ENCODE measurements at places on chromosomes 5 and 9.

- no peak for DNase-seq
These were observed 135.6 kb downstream of the C9orf50 start for GRCh38 chr9:129485145-129485774.

- DNase-seq, result no peak
These were observed 63.3 kb downstream of the RGS3 start for GRCh38 chr9:113526841-113527240.

DNA sequence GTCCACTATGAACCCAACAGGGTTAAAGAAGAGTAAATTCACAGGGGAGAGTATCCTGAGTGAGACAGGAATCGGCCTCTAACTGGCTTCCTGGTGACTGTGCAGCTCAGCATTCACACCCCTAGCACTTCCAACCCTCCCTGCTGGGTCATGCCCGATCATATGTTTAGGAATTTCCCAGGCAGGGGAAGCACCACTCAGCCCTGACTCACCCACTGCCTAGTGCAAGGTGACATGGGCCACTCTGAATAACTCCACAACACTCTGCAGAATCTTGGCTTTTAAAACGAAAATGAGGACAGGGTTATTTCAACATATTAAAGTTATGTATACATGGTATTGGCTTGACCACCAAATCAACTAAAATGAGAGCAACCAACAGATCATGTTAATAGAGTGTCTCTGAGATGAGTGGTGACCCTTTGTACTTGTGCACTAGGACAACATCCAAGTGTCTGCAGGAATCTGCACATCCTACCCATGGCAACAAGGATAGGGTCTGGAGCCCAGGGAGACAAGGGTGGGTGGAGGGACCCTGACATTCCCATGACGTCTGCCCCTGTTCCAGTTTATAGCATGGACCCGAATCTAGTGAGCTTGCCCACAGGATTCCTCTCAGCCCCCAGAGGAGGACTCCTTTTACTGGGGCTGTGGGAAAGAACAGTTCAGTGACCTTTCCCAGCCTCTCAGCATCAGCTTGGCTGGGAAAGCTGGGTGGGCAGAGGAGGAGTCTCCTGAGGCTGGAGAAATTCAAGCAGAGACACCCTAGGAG lies 485.8 kb downstream of the SEMA5A start:
- DNase-seq, result no peak

DNA sequence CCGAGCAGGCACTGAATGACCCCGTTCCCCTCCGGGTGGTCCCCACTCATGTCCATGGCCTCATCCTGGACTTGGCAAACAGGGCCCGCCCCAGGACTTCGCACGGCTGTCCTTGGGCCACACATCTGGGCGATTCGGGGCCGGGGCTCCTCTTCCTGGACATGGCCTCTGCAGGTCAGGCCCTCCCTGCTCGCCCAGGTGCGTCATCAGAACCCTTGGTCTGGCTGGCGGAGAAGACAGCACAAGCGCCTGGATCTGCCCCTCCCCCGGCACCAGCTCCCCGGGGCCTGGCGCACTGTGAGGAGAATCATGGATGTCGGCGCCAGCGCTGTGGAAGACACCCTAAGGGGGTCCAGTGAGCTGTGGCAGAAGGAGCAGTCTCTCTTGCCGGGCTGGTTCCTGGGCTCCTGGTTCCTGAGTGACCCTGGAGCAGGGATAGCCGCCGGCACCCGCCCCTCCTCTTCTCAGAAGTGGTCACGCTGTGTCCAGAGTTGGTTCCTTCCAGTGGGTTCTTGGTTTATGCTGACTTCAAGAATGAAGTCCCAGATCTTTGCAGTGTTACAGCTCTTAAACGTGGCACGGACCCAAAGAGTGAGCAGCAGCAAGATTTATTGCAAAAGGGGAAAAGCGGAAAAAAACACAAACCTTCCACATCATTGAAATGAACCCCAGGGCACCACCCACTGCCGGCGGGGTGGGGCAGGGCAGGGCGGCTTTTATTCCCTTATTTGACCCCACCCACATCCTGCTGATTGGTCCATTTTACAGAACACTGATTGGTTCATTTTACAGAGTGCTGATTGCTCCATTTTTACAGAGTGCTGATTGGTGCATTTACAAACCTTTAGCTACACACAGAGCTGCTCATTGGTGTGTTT lies 25.9 kb upstream of the SLC12A7 start:
- DNase-seq, result no peak

- no peak for DNase-seq
These were observed 72.5 kb downstream of the BASP1 start for GRCh38 chr5:17289681-17290539.

DNA sequence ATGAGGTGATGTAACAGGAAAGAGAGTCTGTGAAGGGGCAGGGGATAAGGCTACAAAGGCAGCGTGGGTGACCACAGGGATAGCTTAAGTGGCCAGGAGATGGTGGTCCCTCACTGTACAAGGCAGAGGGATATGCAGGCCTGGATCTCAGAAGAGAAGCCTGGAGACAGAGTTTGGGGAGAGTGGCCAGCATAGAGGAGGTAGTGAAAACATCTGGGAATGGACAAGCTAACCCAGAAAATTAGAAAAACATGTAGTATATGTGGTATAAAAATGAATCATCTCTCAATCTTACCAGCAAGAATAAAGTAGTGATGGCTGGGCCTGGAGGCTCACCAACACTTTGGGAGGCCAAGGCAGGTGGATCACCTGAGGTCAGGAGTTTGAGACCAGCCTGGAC lies 349.2 kb upstream of the KLF4 start:
- DNase-seq, result no peak
